ENCODE measurements at places on chromosomes 11 and 22. TPM values are rescaled to one million over a fixed set of nuclear protein-coding genes. Genes with fewer than 3 reads are reported as not detected.

The OR51B5 gene
- polyA plus RNA-seq: not detected

The TRIM51 gene
- polyA plus RNA-seq: not detected

The LMNTD2 gene
- polyA plus RNA-seq: 10.4 TPM

The CLDN25 gene
- polyA plus RNA-seq: not detected

The CREB3L1 gene
- 40.1 TPM for polyA plus RNA-seq

- H3K4me1 ChIP-seq: no peaks in the 10 kb centered on the region
- H3K36me3 ChIP-seq: no peaks in the 10 kb centered on the region
- H3K4me3 ChIP-seq: no peak overlapping the region
- no peaks in the 10 kb centered on the region for H3K27me3 ChIP-seq
- no peak overlapping the region for H3K27ac ChIP-seq
Measured at GRCh38 chr22:37218771-37219411, 6.6 kb upstream of the SSTR3 start.

GRCh38 chr22:46465345-46465720 lies 72.1 kb downstream of the CELSR1 start:
- no peaks in the 10 kb centered on the region for H3K4me1 ChIP-seq
- DNase-seq: peak; percentile 56
- no peaks in the 10 kb centered on the region for H3K36me3 ChIP-seq
- no peak overlapping the region for H3K4me3 ChIP-seq

GRCh38 chr11:93145390-93145915 lies 52.3 kb downstream of the SLC36A4 start:
- H3K4me3 ChIP-seq: no peak overlapping the region
- H3K27ac ChIP-seq: no peak overlapping the region
- H3K36me3 ChIP-seq: peaks cover 5% of the 10 kb centered on the region
- no peaks in the 10 kb centered on the region for H3K4me1 ChIP-seq

- no peak overlapping the region for H3K27ac ChIP-seq
- H3K27me3 ChIP-seq: no peaks in the 10 kb centered on the region
- H3K36me3 ChIP-seq: no peaks in the 10 kb centered on the region
- no peaks in the 10 kb centered on the region for H3K4me1 ChIP-seq
Measured at GRCh38 chr11:110730773-110731172, 18.5 kb upstream of the ARHGAP20 start.

DNA sequence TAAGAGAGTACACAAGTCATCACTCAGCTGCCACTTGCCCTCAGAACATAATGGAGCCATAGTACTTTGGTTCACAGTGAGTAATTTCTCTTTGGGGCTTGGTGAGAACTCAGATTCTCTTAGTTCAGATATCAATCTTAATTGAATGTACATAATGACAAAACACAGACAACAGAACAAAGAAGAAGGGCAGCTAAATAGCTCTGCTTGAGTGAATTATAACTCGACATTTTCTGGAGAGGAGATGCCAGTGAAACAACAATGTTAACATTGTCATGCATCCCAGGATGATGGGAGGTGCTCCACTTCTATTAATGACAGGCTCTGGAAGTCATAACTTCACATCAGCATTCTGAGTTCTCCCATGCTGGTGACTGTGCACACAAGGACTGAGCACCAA lies 508.1 kb downstream of the TMEM135 start:
- no peak overlapping the region for H3K4me3 ChIP-seq
- no peaks in the 10 kb centered on the region for H3K27me3 ChIP-seq
- no peak overlapping the region for H3K27ac ChIP-seq
- no peaks in the 10 kb centered on the region for H3K36me3 ChIP-seq

DNA sequence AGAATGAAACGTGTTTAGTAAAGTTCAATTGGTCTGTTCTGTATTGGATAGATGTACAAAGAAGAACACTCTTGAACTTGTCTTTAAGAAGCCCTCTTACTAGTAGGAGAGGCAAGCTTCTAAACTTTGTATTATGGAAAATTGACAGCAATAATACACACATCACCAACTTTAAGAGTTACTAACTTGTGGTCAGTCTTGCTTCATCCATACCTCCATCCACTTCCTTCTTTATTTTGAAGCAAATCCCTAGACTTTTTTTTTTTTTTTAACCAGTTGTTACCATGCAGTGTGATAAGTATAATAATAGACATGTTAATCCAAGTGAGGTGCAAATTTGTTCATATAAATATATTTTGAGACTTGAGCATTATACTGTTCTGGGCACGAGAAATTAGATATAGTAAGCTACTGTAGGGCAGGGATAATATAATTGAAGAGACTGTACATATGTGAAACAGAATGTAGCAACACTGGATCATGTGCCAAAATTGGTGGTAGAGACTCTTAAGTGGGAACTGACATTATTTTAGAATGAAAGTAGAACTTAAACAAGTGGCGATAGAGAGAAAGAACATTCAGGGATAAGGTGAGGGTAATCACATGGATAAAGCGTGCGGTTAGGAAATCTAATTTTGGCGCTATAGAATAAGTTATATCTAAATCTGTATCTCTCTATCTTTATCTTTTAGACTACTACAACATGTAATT lies 6.5 kb downstream of the FAR1 start:
- no peak overlapping the region for H3K4me3 ChIP-seq
- DNase-seq: no peak
- no peaks in the 10 kb centered on the region for H3K27me3 ChIP-seq
- H3K27ac ChIP-seq: no peak overlapping the region
- H3K4me1 ChIP-seq: peaks cover 38% of the 10 kb centered on the region

- H3K4me1 ChIP-seq: no peaks in the 10 kb centered on the region
- H3K27me3 ChIP-seq: no peaks in the 10 kb centered on the region
- H3K4me3 ChIP-seq: no peak overlapping the region
- no peaks in the 10 kb centered on the region for H3K36me3 ChIP-seq
Measured at GRCh38 chr11:128599729-128600128, 12.4 kb upstream of the ETS1 start.

GRCh38 chr11:8832571-8833260 lies 78.3 kb upstream of the AKIP1 start:
- no peak overlapping the region for H3K4me3 ChIP-seq
- DNase-seq: no peak
- H3K27me3 ChIP-seq: no peaks in the 10 kb centered on the region

DNA sequence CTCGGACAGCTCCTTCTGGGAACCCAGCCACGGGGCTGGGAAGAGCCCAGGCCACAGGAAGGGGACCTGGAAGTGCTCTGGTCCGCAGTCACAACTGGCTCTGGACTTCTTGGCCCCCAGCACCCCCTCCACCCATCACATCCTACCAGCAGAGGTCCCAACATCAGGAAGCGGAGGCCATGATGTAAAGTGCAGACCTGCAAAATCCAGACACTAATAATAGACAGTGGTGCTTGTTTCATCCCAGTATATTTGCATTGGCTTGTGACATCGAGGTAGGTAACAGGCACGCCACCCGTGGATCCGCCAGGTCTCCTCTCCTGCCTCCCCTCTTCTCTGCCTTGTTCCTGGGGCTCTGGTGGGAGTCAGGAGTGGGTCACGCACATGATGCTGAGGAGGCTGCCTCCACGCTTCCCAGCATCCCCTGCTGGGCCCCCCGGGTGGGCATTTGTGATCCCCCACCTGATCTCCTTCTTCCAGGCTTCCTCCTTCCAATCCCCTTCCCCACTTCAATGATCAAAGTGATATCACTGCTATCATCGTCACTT lies 1454.0 kb downstream of the BRD1 start:
- H3K4me1 ChIP-seq: no peaks in the 10 kb centered on the region
- no peak for DNase-seq
- no peaks in the 10 kb centered on the region for H3K27me3 ChIP-seq
- H3K36me3 ChIP-seq: no peaks in the 10 kb centered on the region
- no peak overlapping the region for H3K4me3 ChIP-seq

DNA sequence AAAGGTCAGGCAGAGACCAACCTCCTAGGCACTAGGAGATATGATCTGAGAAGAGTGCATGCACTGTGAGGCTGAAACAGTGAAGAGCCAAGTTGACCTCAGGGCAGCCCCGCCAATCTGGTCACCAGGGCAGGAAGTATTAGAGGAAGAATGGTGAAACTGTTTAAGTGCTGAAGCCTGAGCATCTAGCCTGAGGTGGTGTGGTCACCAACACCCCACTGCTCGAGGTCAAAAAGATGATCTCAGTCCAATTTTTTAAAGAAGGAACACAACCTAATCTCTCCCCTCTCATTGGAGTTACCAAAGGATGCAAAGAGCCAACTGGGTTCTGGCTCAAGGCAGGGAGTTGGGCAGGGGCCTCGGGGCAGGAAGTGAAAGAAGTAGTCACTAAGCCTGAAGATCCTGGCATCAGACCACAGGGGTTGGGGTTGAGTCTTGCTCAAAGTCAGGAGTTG lies 4.0 kb downstream of the APBB1 start:
- no peaks in the 10 kb centered on the region for H3K27me3 ChIP-seq
- DNase-seq: no peak
- H3K4me1 ChIP-seq: peaks cover 4% of the 10 kb centered on the region

GRCh38 chr11:117884994-117885393 lies 8.5 kb upstream of the FXYD6 start:
- no peak overlapping the region for H3K27ac ChIP-seq
- H3K4me1 ChIP-seq: no peaks in the 10 kb centered on the region
- H3K36me3 ChIP-seq: no peaks in the 10 kb centered on the region
- H3K27me3 ChIP-seq: no peaks in the 10 kb centered on the region
- no peak overlapping the region for H3K4me3 ChIP-seq
- DNase-seq: no peak

DNA sequence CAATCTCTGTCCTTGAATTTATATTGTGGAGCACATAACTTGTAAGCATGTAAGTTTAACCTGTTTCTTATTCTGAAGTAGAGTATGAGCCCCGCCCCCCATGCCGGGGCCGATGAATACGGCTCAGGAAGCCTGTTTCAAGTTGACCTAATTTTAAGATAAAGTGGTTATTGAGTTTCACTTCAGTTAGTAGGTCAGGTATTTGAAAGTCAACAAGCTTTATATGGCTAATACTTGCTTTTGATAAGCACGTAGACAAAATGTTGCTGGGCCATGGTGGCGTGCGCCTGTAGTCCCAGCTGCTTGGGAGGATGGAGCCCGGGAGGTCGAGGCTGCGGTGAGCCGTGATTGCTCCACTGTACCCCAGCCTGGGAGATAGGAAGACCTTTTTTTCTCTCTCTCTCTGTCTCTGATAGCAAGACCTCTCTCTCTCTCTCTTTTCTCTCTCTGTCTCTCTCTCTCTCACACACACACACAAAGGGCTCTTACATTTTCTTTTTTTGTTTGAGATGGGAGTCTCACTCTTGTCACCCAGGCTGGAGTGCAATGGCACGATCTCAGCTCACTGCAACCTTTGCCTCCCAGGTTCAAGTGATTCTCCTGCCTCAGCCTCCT lies 14.4 kb downstream of the YWHAH start:
- H3K4me3 ChIP-seq: no peak overlapping the region
- H3K36me3 ChIP-seq: peaks cover 24% of the 10 kb centered on the region

GRCh38 chr11:5521540-5521939 lies 5.0 kb upstream of the UBQLNL start:
- H3K27ac ChIP-seq: no peak overlapping the region
- DNase-seq: no peak
- no peaks in the 10 kb centered on the region for H3K36me3 ChIP-seq
- no peak overlapping the region for H3K4me3 ChIP-seq
- no peaks in the 10 kb centered on the region for H3K4me1 ChIP-seq

GRCh38 chr22:23700706-23701105 lies 9.9 kb downstream of the RGL4 start:
- H3K27ac ChIP-seq: no peak overlapping the region
- H3K4me1 ChIP-seq: no peaks in the 10 kb centered on the region
- no peak overlapping the region for H3K4me3 ChIP-seq
- H3K36me3 ChIP-seq: peaks cover 3% of the 10 kb centered on the region
- DNase-seq: no peak

- H3K27ac ChIP-seq: no peak overlapping the region
- DNase-seq: no peak
- H3K27me3 ChIP-seq: no peaks in the 10 kb centered on the region
- no peaks in the 10 kb centered on the region for H3K36me3 ChIP-seq
Measured at GRCh38 chr11:15118431-15118830, 3.7 kb downstream of the INSC start.
